ENCODE measurements at places on chromosomes 7 and 10.

DNA sequence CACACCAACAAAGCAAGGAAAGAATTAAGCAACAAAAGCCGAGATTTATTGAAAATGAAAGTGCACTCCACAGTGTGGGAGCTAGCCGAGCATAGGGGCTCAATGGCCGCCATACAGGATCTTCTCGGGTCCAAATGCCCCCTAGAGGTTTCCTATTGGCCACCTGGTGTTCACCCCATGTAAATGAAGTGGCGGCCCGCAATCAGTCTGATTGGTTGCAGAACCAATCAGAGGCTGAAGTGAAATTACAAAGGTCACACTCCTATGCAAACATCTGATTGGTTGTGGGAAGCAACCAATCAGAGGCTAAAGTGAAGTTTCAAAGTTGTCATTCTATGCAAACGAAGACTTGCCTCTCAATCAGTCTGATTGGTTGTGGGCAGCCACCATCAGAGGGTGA, 61.8 kb upstream of the SLC35B4 start:
- DNase-seq, result no peak

GRCh38 chr7:80312139-80312661, 177.6 kb downstream of the GNAI1 start:
- no peak for DNase-seq

- DNase-seq, result no peak
These were observed 8.8 kb upstream of the ZMIZ1 start for GRCh38 chr10:79059859-79060379.

DNA sequence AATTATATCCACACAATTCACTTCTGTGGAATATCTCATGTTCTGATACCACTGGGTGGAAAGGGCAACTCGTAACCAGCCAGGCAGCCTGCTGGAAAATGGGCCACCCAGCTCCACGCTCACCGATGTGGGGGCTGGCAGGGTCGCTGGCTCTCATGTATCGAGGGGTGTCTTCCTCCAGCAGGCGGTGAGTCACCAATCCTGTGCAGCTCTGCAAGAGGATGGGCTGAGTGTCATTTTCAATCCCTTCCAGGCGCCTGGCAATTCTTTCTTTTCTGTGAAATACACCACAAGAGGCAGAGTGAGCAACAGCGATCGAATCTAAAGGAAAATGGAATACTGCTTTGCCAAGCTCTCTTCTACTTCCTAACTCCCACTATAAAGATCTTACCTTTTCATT, 80.1 kb downstream of the SVIL start:
- no peak for DNase-seq

GRCh38 chr7:47602272-47603004, 20.5 kb upstream of the TNS3 start:
- DNase-seq, result no peak

GRCh38 chr10:125820701-125821100, 2.4 kb downstream of the UROS start:
- no peak for DNase-seq

DNA sequence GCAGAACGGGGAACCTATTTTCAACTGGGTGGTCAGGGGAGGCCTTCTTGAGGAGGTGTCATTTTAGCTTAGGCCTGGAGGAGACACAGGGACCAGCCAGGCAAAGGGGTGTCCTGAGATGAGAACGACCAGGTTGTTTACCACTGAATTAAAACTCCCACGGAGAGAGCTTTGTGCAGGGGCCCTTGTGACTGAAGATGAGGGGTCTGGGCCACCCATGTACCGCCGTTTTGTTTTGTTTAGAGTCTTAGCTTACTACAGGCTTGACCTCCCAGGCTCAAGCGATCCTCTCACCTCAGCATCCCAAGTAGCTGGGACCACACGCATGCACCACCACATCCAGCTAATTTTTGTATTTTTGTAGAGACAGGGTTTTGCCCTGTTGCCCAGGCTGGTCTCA, 80.4 kb downstream of the FAM171A1 start:
- no peak for DNase-seq

DNA sequence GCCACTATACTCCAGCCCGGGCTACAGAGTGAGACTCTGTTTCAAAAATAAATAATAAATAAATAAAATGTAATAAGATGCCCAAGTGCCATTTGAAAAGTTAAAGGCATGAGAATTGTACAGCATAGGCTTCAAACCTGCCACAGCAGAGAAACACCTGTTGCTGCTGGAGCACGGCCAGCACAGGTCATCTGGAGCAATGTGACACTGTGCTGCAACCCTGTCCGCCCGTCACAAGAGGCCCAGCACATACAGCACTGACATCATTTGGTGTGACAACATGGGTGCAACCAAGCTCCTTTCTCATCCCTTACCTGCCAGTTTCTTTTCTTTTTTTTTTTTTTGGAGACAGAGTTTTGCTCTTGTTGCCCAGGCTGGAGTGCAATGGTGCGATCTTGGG, 1.3 kb downstream of the RFC2 start:
- DNase-seq, result no peak

GRCh38 chr10:17599089-17599488, 18.1 kb downstream of the HACD1 start:
- no peak for DNase-seq

GRCh38 chr10:52437205-52437646, 123.1 kb downstream of the DKK1 start:
- DNase-seq, result no peak

DNA sequence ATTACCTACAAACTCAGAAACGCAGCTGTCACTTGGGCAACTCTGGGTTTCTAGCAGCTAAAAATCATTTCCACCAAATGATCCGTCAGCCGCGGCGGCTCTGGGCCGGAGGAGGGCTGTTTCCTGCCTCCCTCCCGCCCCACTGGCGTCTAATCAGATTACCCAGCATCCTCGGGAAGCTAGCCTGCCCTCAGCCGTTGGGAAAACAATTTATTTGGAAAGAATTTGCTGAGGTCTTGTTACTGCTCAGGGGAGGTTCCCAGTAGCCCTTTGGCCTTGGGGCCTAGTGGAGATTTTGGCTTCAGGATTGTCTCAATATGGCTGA, 65.0 kb upstream of the ADGRA1 start:
- no peak for DNase-seq

DNA sequence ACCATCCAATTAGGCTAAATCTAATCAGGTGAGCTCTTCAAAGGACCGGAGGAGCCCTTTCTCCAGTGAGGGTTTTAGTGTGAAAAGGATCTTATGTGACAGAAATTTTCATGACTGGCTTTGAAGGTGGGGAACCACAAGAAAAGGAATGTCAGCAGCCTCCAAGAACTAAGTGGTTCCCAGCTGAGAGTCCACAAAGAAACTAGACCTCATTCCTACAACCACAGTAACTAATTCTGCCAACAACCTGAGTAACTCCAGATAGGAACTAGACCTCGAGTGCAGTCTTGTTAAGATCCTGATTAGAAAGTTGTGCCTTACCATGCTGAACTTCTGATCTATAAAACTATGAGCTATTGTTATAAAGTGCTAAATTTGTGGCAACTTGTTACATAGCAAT, 51.3 kb downstream of the PCLO start:
- no peak for DNase-seq

DNA sequence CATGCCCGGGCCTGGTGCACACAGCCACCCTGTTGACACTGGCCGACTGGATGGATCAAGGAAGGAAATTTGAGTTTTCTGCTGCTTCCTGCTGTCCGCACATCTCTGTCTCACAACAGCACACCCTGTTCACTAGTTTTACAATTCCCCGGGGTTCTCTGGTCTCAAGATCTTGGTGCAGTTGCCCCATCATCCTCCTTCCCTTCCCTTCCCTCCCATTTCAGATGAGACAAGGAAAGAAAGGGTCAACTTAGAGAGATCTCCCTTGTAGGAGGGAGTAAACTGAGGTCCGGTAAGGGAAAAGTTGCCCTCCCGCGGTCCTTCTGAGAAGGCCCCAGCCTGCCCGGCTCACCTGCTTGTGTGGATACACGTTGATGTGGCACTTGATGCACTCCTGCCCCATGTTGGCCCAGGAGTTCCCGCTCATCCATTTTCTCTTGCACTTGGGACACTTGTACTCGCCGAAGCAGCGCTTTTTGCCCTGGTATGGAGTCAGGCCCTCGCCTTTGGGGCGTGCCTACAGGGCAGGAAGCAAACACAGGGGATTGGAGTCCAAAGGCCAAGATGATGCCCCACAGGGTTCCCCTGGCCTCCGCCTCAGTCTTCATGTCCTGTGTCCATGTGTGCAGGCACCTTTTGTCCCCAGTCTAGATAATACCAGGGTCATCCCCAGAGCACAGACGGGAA, 46.8 kb downstream of the PPIF start:
- no peak for DNase-seq

- no peak for DNase-seq
These were observed 62.5 kb downstream of the MCU start for GRCh38 chr10:72754275-72755032.
